ENCODE measurements at places on chromosomes 11 and 22.

GRCh38 chr11:101523634-101524260, 60.1 kb downstream of the TRPC6 start:
- no peak for DNase-seq

GRCh38 chr11:31303644-31304180, 65.8 kb downstream of the DCDC1 start:
- DNase-seq = peak; percentile 18

- DNase-seq = peak; percentile 42
These were observed 68.6 kb upstream of the ATXN10 start for GRCh38 chr22:45602824-45603595.

DNA sequence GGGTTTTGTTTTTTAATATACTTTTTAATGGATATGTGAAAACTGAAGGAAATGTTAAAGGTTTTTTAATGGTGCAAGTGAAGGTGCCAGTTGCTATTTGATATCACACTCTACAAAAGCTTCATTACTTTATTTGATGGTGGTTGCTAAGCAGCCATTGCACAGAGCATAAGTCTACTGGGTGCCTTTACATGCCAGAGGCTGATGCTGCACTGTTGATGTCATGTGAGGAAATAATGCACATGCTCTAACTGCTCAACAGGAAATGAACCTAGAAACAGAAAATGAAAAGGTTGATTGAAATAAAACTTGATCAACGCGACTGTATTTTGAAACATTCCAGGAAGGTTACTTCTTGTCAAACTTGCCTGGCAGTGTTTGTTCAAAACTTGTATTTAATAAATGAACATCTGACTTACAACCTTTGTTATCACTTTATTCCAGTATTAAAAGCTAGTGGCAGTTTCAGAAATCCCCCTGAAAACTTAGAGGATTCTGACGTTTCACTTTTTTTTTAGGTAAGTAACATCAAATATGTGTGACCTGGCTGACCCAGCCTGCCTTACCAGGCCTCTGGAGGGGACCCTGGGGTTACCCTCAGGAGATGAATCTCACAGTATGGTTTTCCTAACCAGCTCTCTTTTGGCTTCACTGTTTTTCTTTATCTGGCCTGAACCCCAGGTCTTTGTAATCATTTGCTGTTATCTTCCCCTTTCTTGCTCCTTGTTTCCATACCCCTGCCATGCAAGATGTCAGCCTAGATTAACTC, 2.4 kb upstream of the ATP5MG start:
- no peak for DNase-seq

GRCh38 chr11:1942558-1943260, 4.4 kb upstream of the MRPL23 start:
- DNase-seq = no peak

GRCh38 chr11:119356349-119357031, 10.0 kb upstream of the MFRP start:
- peak; percentile 90 for DNase-seq

- DNase-seq = no peak
These were observed 16.8 kb downstream of the ALG12 start for GRCh38 chr22:49901457-49901856.

DNA sequence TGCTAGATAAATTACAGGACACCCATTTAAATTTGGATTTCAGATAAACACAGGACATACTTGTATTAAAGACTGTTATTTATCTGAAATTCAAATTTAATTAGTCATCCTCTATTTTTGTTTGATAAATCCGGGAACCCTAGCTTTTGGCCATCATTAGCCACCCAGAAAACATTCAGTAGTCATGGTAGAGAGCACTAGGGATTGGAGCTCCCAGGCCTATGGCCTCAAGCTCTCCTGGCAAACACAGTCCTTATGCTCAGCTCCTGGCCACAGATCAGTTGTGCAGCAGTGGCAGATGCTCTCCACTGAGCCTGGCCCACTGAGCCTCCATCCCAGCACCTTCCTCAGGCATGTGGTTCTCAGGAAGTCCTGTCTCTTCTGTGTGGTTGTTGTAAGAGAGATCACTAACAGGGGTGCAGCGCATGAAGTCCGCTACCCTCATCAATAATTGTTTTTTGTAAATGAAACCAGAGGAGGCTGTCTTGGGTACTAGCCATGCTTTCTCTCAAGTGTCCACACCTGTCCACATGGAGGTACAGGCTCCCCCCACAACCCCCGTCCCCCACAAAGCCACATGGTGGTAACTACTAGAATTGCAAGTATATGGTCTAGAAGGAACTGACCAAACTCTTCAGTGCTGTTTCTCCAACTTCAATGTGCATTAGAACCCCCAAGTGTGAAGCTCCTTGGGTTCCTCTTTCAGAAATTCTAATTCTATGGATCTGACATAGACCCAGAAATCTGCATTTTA, 1.1 kb upstream of the IRAG1 start:
- DNase-seq = no peak

DNA sequence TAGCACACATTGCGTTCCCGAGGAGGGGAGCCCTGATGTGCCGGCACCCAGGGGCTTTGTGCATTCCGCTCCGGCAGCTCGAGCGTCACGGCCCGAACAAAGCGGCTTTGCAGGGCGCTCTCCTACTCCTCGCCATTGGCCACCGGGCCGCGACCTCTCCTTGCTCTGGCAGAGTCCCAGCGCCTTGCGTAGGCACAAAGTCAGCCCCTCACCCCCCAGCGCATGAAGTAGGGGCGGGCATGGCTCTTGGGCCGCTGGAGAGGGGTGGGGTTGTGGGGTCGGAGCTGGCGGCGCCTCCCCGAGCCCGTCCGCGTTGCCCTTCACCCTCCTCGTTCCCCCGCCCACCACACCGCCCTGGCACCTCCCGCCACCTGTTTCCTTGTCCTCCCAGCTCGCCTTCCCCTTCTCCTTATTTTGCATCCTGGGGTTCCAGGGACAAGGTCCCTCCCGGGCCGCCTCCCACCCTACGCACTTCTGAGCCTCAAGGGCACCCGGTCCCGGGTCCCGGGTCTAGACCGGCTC, 753 bp upstream of the PPARA start:
- no peak for DNase-seq

DNA sequence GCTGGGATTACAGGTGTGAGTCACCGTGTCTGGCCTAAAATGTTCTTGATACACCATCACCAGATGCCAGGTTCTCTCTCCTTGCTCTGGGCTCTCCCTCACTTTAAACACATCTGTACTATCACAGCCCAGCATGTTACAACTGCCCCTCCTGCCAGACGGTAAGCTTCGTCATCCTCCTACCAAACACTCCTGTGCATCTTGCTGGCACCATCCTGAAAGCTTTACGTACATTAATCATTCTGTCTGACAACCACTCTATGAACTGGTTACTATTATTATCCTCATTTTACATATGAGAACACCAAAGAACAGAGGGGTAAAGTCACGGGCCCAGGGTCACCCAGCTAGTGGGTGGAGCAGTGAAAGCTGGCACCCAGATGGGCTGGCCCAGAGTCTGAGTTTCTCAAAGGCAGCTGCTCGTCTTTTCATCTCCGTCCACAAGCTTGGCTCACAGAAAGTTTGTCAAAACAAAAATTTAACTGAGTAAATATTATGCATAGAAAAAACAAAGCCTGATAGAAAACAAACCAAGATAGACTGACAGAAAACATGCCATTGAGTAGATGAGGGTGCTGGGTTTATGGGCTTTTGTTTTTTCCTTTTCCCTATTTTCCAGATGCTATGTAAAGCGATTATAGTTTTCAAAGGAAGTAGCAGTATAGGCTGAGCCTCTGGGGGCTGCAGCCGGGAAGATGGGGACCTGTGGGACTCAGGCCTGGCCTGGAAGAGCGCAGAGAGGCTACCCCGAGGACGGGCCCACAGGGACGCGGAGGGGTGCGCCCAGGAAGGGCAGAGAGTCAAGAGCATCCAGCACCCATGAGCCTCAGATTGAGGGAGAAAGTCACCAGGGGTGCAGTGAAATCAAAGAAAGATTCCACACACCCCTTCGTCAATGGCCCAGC, 9.5 kb downstream of the PLA2G6 start:
- DNase-seq = no peak

- no peak for DNase-seq
These were observed 72.3 kb upstream of the TP53I11 start for GRCh38 chr11:45023065-45023365.

DNA sequence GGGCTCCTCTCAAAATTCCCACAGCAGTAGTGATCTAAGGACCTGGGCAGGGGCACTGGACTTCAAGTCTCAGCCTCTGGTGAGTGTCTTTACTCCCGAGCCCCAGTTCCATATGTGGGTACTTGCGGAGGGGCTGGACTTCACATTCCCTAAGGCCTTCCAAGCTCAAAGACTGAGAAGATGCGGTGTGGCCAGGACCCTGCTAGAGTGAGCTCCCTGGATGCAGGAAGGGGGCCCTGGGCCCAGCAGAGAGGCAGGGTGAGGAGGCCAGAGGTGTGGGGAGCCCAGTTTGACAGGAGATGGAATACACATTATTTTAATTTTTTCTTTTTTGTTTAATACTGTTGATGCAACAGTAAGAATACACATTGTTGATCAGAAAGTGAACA, 83.7 kb downstream of the IGLL1 start:
- DNase-seq = no peak

DNA sequence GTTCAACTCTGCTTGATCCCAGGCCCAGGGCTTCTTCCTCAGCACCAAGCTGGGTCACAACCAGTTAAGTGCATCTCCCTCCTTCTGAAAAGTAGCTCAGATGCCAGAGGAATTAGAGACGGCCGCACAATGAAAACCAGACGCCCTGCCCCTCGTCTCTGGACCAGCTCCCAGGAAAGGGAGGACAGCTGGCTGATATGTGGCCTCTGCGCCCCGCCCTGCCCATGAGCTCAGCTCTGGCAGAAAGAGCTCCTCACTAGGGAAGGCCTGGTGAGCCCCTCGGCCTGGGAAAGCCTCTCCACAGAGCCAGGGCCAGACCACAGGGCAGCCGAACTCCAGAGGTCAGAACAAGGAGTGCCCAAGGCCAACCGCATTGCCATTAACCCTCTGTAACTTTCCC, 18.1 kb upstream of the SCGB1A1 start:
- DNase-seq = peak; percentile 83

GRCh38 chr22:50710221-50710620, 27.8 kb upstream of the ACR start:
- no peak for DNase-seq

DNA sequence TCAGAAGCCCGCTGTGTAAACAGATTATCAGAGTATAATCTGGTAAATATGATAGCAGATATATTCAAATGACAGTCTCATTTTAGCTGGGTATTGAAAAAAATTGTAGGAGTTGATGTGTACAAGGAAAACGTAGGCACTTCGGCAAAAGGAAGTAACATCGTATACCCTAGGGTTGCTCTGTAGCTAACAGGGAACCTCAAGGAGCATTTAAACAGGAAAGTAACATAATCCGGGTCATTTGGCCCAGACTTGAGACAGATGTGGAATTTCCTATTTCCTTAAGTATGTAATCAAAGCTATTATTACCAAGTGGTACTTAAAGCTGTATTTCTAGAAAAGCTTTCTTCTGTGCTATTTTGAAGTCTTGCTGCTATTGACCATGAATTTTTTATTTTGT, 215.6 kb downstream of the DDX10 start:
- DNase-seq = no peak

GRCh38 chr11:110000031-110000502, 93.1 kb upstream of the ZC3H12C start:
- DNase-seq = no peak

GRCh38 chr22:27638329-27639233, 163.0 kb downstream of the MN1 start:
- DNase-seq = no peak

DNA sequence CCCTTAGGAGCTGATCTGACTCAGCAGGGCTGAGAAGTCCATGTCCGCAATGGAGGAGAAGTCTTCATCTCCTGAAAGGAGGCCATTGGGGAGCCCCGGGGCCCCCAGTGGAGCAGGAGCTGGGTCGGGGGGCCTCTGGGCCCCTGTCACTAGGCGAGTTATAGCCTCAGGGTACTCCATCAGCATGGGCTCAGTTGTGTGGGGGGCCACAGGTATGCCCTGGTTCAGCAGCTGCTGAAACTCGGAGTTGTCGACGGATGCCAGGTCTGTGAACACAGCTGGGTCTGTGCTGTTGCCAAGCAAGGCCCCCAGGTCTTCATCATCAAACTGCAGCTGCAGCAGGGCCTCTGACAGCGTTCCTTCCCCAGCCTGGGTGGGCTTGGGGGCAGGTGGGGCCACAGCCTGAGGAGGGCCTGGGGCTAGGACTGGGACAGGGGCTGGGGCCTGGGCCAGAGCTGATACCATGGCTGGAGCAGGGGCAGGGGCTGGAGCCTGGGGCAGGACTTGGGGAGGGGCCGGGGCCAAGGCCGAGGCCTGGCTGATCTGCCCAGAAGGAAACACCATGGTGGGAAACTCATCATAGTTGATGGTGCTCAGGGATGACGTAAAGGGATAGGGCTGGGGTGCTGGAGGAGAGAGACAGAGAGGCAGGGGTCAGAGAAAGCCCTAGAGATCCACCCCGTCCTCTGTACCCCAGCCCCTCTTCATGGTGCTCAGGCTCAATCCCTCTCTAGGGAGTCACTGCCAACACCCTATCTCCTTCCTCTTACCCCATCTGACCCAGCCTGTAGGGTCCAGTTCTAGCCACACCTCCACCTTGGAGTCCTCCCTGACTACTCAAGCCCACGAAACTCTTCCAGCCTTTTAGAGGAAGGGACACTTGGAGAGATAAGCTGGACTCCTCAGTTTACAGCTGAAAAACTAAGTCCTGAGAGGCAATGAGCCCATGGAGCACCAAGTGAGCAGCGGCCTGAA, 8.1 kb downstream of the RELA start:
- DNase-seq = no peak

DNA sequence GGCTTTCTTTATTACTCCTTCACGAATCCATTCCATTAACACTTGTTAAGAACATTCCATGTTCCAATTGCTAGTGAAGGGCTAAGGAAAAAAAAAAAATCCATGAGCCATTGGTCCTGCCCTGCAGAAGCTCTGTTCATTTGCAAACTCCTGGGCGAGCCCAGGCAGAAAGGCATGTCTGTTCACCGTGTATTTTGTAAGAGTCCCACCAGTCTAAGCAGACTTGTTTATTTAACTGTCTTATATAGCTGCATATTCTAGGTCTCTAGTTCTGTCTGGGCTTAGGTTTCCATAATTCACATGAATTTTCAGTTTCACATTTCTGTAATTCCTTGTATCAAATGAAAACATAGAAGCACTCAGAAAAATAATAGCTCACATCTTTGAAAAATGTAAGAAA, 97.4 kb upstream of the POU2AF2 start:
- DNase-seq = no peak

DNA sequence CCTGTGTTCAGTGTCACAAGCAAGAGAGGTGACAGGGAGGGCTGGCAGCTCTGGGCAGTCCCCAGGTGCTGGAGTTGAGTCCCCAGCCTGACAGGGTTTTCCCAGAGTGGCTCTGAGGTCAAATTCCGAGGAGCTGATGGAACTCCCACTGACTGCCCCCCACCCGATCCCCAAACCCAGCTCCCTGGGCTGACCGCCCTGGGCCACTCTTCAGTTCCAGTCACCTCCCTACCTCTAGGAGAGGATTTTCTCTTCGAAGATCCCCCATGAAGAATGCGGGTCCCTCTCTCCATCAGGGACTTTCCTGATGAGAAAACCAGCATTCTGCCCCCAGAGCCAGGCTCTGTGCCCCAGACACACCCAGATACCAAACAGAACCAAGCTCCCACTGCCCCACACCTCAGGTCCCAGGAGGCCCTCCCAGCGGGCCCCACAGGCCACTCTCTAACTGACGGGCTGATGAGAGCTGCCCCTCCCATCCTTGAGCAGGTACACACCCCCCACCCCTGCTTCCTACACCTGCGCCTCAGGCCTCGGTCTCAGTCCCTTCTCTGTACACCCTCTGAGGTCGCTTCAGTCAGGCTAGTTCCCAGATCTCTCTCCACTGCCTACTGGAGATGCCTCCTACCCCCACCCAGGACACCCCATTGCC, 12.1 kb upstream of the RAC2 start:
- no peak for DNase-seq
